PC-9 (cell line): ENCODE measurements at places on chromosomes 13 and 19.

- no peak for DNase-seq
These were observed 14.0 kb upstream of the EMP3 start for GRCh38 chr19:48311384-48311783.

DNA sequence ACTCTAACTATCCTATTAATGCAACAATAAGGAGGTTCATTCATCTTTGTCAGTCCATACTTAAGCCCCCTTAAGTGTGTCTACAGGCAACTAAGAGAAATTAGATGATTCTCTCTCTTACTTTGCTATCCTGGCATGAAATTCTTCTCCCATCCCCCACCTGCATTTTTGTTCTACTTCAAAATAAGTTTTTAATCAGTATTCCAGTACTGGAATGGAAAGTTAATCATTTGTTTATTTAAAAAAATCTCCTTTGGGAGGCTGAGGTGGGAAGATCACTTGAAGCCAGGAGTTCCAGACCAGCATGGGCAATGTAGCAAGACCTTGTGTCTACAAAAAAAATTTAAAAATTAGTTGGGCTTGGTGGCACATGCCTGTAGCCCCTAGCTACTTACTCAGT is 222.1 kb downstream of the MZT1 start:
- no peak for DNase-seq

GRCh38 chr19:14300303-14300702 is 80.9 kb upstream of the ADGRE5 start:
- peak; percentile 48 for DNase-seq

GRCh38 chr19:41226053-41226873 is 7.2 kb downstream of the AXL start:
- peak; percentile 97 for DNase-seq

DNA sequence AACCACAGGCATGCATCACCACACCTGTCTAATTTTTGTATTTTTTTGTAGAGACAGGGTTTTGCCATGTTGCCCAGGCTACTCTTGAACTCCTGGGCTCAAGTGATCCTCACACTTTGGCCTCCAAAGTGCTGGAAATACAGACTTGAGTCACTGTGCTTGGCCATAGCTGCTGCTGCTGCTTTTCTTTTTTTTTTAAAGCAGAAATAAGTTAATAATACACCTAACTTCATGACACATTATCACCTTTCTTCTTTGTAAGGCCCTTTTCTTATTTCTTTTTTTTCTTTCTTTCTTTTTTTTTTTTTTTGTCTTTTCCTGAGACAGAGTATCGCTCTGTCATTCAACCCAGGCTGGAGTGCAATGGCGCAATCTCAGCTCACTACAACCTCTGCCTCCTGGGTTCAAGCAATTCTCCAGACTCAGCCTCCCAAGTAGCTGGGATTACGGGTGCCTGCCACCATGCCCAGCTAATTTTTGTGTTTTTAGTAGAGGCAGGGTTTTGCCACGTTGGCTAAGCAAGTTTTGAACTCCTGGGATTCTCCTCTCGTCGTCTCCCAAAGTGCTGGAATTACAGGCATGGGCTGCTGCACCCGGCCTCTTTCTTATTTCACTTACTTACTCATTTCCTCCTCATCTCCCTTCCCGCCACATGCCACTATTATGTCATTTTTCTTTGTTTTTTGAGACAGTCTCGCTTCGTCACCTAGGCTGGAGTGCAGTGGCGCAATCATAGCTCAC is 8.7 kb downstream of the SHKBP1 start:
- no peak for DNase-seq

DNA sequence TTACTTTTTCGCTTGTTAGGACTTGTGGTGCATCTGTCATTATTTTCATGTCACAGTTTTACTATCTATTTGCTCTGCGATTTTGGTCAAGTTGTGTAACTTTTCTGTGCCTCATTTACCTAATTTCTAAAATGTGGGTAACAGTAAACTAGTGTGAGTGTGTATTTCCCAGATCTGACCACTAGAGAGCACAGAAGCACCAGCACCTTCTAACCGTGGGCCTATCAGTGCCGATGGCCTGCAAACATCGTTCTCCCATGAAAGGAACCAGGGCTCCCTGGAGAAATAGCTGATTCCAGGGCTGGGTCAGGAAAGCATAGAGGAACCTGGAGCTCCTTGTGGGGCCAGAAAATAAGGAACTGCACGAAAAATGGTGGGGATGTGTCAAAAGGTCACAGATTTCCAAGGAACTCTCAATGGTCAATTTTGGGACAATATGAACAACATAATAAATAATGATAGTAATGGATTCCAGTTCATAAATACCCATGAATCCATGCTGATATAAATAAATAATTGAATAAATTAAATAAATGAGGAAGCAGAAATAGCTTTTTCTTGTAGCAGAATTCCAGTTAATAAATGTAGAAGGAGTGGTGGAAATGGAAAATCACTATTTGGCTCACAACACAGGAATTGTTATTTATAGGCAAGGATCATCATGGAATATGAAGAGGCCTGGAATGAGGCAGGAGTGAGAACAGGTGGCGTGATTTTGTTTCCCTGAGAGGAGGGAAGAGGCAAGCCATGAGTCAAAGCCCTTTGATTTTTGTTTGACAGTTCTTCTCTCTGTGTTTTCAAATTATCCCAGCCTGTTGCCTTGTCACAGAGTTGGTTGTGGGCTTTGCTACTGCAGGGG is 31.1 kb downstream of the CEACAM8 start:
- DNase-seq = peak; percentile 26

GRCh38 chr13:75145927-75146326 is 336.0 kb downstream of the TBC1D4 start:
- no peak for DNase-seq

DNA sequence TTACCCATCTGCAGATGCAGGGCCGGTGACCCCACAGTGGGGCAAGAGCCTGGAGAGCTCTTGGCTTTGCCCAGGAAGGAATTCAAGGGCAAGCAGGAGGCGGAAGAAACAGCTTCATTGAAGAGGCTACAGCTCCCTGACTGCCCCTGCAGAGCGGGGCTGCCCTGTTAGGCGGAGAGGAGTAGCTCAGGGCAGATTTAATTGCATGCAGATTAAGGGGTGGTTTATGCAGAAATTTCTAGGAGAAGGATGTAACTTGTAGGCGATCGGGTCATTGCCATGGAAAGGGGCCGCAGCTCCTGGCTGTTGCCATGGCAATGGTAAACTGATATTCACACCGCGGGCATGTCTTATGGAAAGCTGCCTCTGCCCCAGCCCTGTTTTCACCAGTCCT is 94.1 kb downstream of the ATP11A start:
- no peak for DNase-seq

DNA sequence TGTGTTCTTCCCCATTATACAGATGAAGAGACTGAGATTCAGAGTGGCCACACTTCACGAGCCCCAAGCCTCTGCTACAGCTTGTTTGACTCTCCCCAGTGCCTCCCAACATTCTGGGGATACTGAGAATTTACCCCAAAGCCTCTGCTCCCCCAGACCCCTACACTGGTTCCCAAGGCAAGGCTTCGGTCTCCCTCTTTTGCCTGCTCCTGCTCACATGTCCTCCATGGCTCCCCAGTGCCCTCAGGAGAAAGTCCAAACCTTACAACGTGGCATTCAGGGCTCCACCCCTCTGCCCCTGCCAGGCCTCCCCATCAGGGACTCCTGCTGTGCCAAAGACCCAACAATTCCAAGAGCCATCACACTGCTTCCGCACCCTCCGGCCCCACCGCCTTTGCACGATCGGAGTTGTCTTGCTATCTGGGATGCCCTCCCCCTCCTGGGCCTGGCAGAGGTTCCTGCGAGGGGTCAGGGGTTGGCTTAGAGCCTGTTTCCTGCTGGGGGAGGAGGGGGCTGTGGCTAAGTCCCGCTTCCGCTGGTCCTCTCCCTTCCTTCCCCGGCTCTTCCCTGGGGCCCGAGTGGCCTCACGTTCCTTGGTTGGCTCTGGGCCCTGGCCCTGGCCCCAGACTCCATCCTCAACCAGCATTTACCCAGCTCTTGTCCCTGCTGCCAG is 15.4 kb downstream of the GTPBP3 start:
- no peak for DNase-seq

- DNase-seq = no peak
These were observed 16.1 kb upstream of the MADCAM1 start for GRCh38 chr19:480016-480855.

DNA sequence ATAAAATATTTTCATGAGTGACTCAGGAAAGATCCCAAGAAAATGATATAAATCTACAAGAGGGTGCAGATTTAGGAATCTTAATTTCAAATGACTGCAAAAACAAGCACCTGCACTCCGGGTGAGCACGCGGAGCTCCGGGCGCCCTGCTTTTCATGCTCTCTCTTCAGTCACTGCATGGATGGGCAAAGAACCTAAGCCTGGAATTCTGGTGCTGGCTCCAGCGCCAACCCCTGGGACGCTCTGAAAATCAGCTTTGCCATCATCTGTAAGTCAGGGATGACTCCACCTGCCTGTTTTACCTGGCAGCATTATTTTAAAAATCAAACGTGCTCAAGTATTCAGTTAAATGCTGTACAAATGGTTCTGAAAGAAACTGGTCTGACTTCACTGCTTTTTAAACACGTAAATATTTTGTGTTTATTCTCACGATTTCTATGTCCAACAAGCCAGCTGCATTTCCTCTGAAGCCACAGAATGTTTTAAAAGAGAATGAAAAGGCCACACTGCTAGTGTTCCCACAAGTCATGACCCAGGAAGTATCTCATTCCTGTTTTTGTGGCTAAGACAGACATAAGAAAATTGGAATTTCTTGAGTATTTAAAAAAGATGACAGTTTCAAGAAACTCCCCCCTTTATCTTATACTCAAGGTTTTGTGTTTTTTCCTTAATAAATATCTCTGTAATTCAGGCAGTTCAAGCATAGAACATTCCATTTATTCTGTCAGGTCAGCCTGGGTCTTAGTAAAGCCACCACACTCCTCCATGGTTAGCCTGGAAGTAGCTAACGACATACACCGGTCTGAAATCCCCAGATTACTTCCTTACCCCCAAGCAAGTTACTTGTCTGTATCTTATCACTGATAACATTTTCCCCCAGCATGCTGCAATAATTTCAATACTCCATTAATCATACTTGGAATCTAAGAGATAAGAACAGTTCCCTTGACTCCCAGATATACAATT is 81.1 kb downstream of the COL4A1 start:
- peak; percentile 94 for DNase-seq

DNA sequence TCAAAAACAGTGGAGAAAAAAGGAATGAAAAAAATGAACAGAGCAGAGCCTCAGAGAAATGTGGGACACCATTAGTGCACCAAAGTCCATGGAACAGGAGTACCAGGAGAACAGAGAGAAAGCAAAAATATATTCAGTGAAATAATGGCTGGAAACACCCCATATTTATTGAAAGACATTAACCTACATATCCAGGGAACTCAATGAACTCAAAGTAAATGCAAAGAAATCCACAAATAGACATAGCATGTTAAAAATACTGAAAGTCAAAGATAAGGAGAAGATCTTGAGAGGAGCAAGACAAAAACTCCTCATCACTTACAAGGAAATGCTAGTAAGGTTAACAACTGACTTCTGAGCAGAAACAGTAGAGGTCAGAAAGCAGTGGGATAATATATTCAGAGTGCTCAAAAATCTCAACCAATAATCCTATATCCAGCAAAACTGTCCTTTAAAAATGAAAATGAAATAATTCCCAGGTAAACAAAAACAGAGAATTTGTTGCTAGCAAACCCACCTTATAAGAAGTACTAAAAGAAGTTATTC is 35.6 kb downstream of the METTL21C start:
- no peak for DNase-seq

- DNase-seq = no peak
These were observed 46.4 kb downstream of the N4BP2L1 start for GRCh38 chr13:32381539-32381938.

GRCh38 chr13:32098272-32098671 is 66.7 kb downstream of the FRY start:
- DNase-seq = no peak

- DNase-seq = no peak
These were observed 3.3 kb upstream of the RDH13 start for GRCh38 chr19:55066107-55066709.

- DNase-seq = no peak
These were observed 29.1 kb downstream of the SIGLEC5 start for GRCh38 chr19:51600940-51601580.

- DNase-seq = no peak
These were observed 31.8 kb downstream of the KCTD15 start for GRCh38 chr19:33828266-33829075.

DNA sequence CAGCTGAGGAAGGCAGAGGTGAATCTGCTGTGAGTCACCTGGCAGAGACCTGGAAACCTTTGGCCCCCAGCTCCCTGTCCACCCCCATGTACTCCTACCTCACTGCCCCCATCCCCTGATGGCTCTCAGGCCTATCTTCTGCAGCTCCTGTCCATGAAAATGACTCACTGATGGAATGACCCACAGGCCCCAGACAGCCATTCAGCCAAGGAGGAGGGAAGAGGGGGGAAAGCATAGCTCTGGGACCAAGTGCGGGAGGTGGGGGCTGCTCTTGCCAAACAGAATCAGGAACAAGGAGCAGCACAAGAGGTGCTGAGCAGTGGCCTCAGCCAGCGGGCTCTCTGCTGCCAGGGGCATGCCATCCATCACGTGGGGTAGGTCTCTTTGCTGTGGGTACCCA is 111.4 kb upstream of the C1QTNF9B start:
- no peak for DNase-seq

DNA sequence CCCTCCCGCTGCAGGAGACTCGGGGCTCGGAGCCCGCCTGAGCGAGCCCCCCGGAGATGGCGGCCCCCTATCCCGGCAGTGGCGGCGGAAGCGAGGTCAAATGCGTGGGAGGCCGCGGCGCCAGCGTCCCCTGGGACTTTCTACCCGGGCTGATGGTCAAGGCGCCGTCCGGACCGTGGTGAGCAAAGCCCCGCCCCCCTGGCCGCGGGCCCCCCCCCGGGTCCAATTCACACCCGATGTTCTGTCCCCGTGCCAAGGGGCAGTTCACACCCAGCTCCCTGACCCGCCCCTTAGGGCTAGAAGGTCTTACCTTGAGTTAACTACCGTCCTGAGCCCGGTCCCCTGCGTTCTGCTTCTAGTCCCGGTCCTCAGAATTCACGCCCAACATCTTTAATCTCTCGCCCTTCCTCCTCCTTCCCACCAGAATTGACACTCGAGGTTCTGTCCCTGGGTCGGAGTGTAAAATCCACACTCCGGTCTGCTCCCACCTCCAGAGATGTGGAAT is 1.4 kb downstream of the NPAS1 start:
- no peak for DNase-seq

- no peak for DNase-seq
These were observed 33.5 kb downstream of the FAM216B start for GRCh38 chr13:42814868-42815267.

GRCh38 chr13:44271031-44271455 is 102.6 kb upstream of the SERP2 start:
- peak; percentile 40 for DNase-seq

DNA sequence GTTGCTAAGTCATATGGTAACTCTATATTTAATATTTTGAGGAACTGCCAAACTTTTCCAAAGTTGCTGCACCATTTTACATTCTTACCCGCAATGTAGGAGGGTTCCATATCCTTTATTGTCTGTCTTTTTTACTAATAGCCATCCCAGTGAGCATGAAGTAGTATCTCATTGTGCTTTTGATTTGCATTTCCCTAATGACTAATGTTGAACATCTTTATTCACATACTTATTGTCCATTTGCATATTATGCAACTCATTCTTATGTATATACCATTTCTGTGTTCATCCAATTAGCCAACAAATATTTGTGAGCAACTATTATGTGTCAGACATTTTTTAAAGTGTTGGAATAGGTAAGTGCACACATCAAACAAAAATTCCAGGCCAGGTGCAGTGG is 20.4 kb upstream of the ATP8A2 start:
- DNase-seq = no peak
